ENCODE measurements at places on chromosomes 12 and 14. TPM values are rescaled to one million over a fixed set of nuclear protein-coding genes. Genes with fewer than 3 reads are reported as not detected.

DNA sequence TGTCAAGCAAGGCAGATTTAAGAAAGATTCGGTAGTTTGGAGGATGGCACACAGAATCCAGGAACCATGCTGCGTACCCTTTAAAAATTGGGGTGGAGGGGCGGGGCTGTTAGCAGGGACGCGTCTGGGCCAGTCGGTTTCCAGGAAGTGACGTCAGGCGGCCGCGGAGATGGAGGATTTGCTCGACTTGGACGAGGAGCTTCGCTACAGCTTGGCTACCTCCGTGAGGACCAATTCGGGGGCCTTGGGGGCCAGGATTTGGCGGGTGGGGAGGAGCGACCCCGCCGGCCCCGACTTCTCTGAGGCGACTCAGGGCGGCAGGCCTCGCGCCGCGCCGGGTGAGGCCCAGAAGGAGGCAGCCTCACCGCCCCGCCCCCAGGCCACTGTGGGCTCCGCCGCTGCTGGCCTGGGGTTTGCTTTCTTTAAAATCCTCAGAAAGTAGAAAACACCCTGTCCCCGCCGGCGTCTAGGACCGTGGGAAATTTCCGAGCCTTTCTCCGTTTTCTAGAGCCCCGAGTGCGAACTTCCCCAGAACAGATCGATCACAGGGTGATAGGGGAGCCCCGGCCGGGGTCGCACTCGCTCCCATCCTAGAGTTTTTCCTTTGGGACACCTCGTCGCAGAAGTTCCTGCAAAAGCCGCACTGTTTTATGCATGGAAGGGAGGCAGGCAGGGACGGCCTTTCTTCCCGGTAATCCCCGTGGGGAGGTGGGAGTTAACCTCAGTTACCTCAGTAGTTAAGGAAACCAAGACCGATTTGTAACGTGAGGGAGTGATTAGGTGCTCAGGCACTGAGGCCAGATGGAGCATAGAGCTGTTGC, at the start of gene IFT43:
IFT43 (plus strand) TSS at position 146 of the 821 bp plus-strand sequence; CDS start at position 170, 24 bp downstream.
- DNase-seq = peak; percentile 66
- no peaks in the 10 kb centered on the region for H3K36me3 ChIP-seq
- peak within 1 kb of the TSS; percentile 91 for H3K27ac ChIP-seq

DNA sequence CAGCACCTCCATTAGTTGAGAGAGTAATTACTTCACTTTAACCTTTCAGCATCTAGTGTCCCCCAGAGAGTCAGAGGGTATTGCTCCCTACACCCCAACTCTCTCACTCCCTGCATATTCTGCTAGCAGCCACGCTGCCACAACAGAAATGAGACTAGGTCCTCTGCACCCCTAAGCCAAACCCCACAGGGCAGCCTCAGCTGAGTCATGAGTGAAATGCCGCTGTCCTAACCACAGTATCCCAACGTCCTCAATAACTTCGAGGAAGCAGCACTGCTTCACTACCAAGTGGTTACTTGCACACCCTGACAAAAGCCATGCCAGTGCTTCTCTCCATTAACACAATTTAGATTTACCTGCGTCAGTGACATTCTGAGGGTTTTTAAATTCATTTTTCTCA, 6.9 kb upstream of the LYZ start:
- no peaks in the 10 kb centered on the region for H3K27me3 ChIP-seq
- no peaks in the 10 kb centered on the region for H3K36me3 ChIP-seq
- peaks cover 2% of the 10 kb centered on the region for H3K4me1 ChIP-seq
- H3K4me3 ChIP-seq = no peak overlapping the region
- no peak overlapping the region for H3K27ac ChIP-seq

- no peak for DNase-seq
- no peaks in the 10 kb centered on the region for H3K4me1 ChIP-seq
- H3K27ac ChIP-seq = no peak overlapping the region
- H3K27me3 ChIP-seq = no peaks in the 10 kb centered on the region
- no peak overlapping the region for H3K4me3 ChIP-seq
Measured at GRCh38 chr12:74903522-74903921, 306.1 kb downstream of the KCNC2 start.

The PPP4R4 gene
- total RNA-seq = 0.18 TPM

GRCh38 chr12:42583016-42583415, 6.5 kb downstream of the PRICKLE1 start:
- no peaks in the 10 kb centered on the region for H3K36me3 ChIP-seq
- peaks cover 3% of the 10 kb centered on the region for H3K4me1 ChIP-seq

The DLGAP5 gene
- total RNA-seq = 12.8 TPM

The KRT6C gene
- not detected for total RNA-seq

GRCh38 chr14:75234173-75235115, 44.2 kb upstream of the FOS start:
- H3K4me1 ChIP-seq = peaks cover 51% of the 10 kb centered on the region
- H3K36me3 ChIP-seq = peaks cover 4% of the 10 kb centered on the region
- H3K27ac ChIP-seq = no peak overlapping the region
- H3K27me3 ChIP-seq = peaks cover 10% of the 10 kb centered on the region
- no peak overlapping the region for H3K4me3 ChIP-seq

DNA sequence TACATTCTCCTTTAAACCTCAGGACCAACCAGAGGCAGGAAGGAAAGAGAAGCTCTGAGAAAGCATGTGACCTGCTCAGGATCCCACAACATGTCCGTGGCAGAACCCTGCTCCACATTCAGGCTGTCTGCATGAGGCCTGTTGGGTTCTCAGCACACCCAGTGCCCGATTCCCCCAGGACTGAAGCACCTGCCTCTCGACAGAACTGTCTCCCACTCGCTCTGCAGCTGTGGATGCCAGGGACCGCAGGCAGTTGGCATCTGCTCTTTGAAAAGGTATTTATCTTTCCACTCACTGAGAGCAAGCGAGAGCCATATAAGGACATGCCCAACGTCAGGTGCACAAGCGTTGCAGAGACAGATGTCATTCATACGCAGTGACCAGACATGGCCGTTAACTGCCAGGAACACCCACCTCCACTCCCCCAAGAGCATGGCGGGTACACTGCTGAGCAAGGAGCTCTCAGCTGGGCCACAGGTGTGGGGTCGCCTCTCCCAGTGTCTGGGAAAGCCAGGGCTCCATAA, 18.9 kb downstream of the PITPNM2 start:
- no peak for DNase-seq
- no peaks in the 10 kb centered on the region for H3K4me1 ChIP-seq
- peaks cover 4% of the 10 kb centered on the region for H3K27me3 ChIP-seq

DNA sequence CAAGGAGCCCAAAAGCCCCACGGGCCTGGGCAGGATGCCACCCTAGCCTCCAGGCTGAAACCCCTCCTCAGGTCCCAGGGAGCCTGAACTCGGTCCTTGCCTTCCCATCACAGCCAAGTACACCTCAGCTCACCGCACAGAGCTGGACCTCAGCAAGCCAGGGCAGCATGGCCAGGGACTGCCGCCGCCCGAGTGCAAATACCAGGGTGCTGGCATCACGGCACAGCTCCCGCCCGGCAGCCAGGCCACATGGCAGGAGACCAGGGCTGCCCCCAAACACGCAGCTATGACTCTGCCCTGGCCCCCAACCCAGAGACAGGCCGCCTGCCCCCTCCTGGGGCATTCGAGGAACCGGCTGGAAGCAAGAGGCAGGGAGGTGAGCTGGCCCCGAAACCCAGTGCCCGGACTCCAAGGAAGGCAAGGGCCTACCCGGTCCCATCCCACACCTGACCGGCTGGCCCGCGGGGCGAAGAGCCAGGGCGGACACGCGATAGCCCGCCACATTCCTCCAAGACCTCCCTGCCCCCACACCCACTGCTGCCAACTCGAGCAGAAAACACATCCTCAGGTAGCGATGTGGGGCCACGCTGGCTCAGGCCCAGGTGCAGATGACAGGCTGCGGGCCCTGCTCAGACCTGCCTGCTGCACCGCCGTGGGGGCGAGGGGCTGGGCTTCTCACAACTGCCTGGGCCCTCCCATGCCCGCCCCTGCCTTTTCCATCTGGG, 2.7 kb downstream of the JAG2 start:
- H3K27ac ChIP-seq = no peak overlapping the region
- H3K4me1 ChIP-seq = peaks cover 41% of the 10 kb centered on the region

DNA sequence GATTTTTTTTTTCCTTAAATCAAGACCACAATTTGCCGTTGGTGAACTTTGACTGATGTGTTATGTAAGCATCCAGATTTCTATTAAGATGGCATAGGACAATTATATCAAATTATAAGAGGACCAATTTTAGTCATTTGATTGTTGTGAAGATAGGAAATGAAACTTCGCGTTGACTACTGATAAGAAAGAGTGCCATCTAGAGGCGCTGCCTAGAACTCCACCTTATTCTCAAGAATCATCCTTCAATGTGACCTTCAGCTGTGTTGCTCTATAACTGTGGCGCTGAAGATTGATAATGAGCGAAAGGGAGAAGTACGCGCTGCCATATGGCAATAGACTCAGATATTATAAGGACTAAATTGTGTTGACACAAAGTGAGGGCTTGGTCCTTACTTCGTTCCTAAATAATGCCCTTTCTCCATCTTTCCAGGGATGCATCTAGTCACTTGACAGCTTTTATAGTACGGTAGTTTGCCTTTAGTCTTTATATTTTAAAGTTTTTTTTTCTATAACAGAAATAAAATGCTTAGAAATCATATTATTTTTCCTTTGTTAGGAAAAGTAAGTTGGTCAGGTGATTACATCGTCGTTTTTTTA, 350.8 kb upstream of the STXBP6 start:
- H3K27ac ChIP-seq = no peak overlapping the region
- peaks cover under 1% of the 10 kb centered on the region for H3K4me1 ChIP-seq
- H3K36me3 ChIP-seq = no peaks in the 10 kb centered on the region

GRCh38 chr12:1583421-1584078, 10.8 kb downstream of the FBXL14 start:
- H3K27me3 ChIP-seq = peaks cover 3% of the 10 kb centered on the region
- peak; percentile 72 for DNase-seq
- H3K4me3 ChIP-seq = no peak overlapping the region
- no peaks in the 10 kb centered on the region for H3K36me3 ChIP-seq
- H3K27ac ChIP-seq = no peak overlapping the region

DNA sequence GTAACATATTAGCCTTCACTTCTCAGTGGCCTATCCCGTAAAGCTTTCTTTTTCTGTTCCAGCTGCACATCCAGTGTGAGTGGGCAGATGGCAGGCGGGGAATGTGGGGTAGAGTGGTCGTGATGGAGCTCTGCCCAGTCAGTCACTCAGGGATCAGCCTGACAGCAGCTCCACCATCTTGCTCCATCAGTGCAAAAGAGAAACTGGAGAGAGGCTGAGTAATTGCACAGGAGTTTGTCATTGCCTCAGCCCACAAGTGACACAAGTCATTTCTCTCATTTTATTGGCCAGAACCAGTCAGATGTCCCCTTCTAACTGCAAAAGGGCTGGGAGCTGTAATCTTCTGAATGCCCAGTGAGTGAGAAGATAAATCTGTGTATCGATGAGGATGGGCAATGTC, 66.5 kb downstream of the ATP23 start:
- no peak overlapping the region for H3K4me3 ChIP-seq
- H3K27me3 ChIP-seq = no peaks in the 10 kb centered on the region
- no peaks in the 10 kb centered on the region for H3K4me1 ChIP-seq
- no peak overlapping the region for H3K27ac ChIP-seq

- peaks cover 11% of the 10 kb centered on the region for H3K36me3 ChIP-seq
- H3K27me3 ChIP-seq = peaks cover 2% of the 10 kb centered on the region
- peak overlapping the region; percentile 98 for H3K4me3 ChIP-seq
- H3K4me1 ChIP-seq = peaks cover 11% of the 10 kb centered on the region
- peak overlapping the region; percentile 88 for H3K27ac ChIP-seq
- DNase-seq = no peak
Measured at GRCh38 chr12:27709932-27710591, 570 bp upstream of the MRPS35 start.

DNA sequence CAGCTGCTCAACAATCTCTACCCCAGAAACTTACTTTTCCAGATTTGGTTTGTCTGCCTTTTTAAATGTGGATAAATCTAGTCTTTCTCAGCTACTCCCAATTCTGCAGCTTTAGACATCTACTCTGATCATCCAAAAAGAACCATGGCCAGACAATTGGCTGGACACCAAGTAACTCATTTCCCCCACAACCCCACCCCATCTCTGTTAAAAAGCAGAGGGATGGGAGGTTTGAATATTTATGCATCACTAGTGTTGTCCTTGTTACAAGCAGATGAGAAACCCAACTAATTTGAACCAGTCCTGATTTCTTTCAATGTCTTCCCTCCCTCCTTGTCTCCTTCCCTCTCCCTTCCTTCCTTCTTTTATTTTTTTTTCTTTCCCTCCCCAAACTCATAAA, 391.9 kb downstream of the GALC start:
- no peak for DNase-seq
- H3K27ac ChIP-seq = no peak overlapping the region
- H3K36me3 ChIP-seq = no peaks in the 10 kb centered on the region
- H3K27me3 ChIP-seq = no peaks in the 10 kb centered on the region

GRCh38 chr12:63777340-63777739, 2.4 kb upstream of the RXYLT1 start:
- DNase-seq = no peak
- H3K36me3 ChIP-seq = peaks cover 4% of the 10 kb centered on the region
- no peak overlapping the region for H3K27ac ChIP-seq
- no peak overlapping the region for H3K4me3 ChIP-seq
- H3K27me3 ChIP-seq = peaks cover 8% of the 10 kb centered on the region

DNA sequence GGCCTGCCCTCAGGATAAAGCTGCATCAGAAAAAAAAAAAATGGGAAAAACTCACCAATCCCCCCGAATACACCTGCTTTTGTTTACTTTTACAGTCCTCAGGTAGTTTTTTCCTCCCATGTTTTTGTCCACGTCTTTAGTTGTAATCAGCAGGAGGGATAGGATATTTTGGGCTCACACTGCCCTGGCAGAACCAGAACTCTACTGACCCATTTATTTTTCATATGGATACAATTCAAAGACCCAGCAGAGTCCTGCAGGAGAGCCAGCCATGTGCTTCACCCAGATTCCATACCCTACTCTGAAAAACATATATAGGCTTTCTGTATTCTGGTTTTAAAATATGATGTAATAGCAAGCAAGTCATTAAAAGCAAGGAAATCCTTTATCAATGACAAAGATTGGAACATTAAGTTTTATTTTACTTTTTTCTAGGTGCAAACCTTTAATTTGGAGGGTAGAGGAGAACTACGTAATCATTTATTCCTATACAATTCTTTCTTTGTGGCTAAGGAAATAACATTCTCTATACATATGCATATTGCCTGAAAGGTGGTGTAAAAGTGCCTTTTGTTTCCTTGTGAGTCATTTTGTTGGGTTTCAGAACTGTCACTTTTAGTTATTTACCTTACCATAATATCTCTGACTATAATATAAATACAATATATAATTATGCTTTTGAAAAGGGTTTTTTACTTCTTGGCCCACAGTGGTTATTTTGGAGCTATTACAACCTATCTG, 19.1 kb downstream of the DACT1 start:
- peaks cover 4% of the 10 kb centered on the region for H3K4me1 ChIP-seq
- no peak overlapping the region for H3K4me3 ChIP-seq
- no peaks in the 10 kb centered on the region for H3K27me3 ChIP-seq
- H3K36me3 ChIP-seq = no peaks in the 10 kb centered on the region
- no peak overlapping the region for H3K27ac ChIP-seq

DNA sequence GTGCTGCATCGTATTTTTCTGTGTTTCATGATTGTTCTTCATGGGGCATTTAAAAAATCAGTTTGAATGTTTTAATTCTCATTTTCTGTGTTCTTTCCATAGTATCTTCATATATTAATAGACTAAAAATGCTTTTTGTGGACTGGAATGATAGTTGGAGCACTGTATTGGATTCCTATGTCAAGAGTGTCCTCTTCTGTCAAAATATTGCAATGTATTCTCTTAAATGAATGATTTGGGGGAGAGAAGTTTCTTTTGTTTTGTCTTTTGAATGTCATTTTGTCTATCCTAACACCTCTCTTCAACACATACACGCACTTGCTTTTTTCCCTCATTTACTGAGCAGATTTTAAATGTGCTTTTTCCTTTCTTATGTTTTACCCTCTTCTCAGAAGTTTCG, 4.7 kb upstream of the EIF2S3B start:
- H3K4me1 ChIP-seq = no peaks in the 10 kb centered on the region
- no peak overlapping the region for H3K4me3 ChIP-seq
- no peak for DNase-seq
- no peaks in the 10 kb centered on the region for H3K27me3 ChIP-seq
- H3K27ac ChIP-seq = no peak overlapping the region
- H3K36me3 ChIP-seq = no peaks in the 10 kb centered on the region

The OR9K2 gene
- not detected for total RNA-seq

All from endothelial cell (in vitro differentiated cells).